NCI-H1105 (cell line): ENCODE measurements at places on chromosomes 12 and 14.

DNA sequence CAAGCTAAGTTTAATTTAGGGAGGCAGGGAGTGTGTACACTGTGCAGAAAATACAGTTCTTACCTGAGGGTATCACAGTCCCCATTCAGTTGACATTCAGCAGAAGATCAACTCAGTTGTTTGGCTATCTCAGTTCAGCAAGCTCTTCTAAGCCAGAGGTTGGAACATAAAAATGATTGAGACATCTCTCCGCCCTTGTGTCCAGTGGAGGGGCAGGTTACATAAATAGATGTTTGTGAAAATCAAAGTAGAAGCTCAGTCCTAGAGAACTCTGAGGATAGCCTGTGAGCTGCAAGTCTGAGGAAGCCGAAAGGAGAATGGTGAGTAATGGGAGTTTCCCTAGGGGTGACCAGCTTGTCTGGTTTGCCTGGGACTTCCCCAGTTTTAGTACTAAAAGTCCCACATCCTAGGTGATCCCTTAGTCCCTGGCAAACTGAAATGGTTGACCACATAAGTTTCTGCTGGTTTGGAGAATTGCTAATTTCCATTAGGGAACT lies 251.4 kb upstream of the ATP2B1 start:
- no peak for DNase-seq

GRCh38 chr14:81234278-81234677 lies 13.5 kb upstream of the GTF2A1 start:
- DNase-seq: peak; percentile 15

DNA sequence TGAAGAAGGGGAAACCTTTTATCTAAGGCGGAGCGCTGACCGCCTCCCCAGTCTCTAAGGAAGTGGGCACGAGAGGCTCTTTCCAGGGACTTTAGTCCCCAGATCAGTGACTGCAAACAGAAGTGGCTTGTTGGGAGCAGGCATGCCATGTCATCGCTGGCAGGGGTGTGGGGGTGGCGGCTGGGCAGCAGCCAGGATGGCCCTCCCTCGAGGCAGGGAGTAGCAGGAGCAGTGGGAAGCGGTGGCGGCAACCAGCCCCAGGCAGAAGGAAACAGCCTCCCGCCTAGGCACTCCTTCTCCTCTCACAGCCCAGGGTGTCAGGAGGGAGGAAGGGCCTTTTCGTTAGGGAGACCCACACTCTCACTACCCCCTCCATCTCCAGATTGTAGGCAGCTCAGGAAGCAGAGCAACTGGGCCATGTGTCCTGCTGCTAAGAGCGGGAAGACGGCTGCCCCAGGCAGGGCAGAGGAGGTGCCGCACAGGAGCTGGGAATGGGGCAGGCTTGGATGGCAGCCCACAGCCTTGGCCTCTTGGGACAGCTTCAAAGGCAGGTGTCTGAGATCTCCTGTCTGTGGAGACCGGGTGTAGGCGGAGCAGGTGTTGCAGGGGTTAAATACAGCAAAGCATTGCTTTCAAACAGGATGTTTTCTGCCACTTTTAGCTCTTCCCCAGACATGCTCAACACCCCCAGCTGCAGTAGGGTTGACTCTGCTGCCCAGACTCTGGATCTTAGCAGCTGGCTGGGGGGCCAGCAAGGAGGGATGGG lies 21.8 kb downstream of the VDR start:
- no peak for DNase-seq

DNA sequence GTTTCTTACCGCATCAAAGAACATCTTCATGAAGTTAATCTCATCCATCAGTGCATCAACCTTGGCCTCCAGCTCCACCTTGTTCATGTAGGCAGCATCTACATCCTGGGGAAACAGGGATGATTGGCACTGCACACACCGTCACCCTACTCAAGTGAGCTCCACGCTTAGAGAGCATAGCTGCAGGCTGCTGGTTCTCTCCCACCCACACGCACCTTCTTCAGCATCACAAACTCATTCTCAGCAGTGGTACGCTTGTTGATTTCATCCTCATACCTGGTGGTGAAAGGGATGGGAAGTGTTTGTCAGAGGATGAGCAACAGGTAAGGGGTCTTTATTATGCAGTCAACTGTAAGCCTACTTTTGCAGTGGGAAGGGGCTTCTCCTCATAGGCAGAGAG lies 2.3 kb downstream of the KRT5 start:
- no peak for DNase-seq

DNA sequence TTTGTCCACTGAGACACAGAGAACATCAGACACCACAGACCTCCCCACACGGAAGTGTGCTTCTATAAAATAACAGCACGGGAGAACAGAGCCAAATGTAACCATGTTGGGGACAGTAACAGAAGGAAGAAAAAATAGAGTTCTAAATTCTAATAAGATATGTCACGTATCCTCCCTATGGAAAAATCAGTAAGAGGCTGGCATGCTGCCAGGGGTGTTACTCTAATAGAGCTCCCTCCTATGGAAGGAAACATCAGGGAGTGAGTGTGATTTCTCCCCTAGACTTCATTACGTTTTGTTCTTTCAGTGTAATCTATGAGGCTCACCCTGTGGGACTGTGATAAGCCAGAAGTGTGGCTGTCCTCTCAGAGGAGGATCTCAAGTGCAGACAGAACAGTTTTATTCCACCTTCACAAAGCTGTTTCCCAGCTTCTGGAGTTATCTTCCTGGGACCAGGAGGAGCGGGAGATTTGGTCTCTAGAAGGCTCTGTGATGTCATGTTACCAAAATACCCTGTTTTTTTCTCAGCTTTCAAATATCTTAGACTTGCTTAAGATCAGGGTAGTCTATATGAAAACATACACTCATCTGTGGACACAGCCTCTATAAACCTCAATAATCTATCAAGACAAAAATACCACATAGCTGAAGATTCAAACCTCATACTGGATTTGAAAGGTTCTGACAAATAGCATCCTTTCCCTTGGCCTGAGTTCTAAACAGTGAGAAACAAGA lies 69.3 kb downstream of the ZFC3H1 start:
- no peak for DNase-seq

DNA sequence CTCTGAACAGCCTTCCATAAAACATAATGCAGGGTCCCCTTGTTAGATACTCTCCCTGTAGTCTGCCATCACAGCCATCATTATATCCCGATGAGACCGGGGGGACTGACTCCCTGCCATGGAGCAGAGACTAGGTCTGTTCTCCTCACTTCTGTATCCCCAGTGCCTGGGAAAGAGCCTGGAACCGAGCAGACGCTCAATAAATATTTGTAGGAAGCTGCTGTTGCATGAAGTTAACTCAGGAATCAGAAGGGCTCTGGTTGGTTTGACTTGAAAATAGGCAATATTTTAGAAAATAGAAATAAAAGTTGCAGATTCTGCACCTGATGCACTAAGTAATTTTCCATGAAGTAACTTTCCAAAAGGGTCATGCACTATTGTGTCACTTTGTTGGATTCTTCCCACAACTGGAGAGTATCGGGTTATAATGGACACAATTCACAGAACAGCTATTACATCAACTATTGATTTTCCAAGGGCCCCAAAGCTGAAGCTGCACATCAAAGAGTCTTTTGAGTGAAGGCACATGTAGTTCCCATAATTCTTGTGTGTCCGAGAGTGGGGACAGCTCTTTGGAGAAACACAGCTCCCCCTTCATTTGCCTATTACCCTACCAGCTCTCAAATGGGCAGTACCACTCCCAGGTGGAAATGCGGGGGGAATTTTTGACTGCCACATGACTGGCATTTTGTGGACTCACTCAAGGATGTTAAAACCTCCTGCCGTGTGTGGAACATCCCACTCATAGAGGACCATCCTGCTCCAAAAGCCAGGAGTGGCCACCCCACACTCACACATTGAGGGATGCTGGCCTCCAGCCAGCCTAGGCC lies 18.8 kb downstream of the CLMN start:
- no peak for DNase-seq

DNA sequence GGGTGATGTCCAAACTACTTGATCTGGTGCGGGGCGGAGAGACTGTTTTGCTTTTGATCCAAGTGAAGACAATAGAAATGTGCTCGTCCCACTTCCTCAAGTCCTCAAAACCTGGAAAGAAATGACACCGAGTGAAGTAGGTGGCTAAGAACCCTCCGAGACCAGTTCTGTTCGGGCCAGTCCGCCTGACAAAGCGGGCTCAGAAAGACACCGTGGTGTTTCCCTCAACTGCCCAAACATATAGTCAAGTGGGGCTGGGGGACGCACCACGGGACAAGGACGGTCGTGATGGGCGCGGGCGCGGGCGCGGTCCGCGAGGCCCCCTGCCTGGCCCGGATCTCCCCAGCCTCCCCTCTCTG lies 1.6 kb downstream of the PHLDA1 start:
- no peak for DNase-seq

DNA sequence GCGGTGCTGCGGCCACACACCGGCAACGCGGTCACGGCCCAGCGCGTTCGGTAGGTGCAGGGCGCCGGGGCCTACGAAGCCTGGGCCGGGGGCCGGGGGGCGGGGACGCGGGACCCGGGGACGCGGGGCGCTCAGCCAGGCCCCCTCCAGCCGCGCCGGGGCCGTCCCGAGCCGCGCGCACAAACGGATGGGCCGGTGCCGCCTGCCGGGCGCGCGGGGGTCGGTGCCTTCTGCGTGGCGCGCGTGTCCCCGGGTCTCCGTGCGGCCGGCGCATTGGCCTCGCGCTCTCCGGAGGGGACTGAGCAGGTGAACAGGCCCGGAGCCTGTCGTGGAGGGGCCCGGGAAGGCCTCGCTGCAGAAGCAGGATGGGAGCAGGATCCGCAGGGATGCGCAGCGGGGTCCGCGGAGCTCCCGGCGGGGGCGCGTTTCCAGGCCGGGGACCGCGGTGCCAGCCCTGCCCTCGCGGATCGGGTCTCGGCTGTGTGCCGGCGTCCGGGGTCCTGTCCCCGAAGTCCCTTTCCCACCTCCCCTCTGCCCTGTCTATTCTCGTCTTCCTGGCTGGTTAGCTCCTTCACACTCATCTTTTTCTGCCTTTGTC lies 421 bp downstream of the GLT1D1 start:
- no peak for DNase-seq

DNA sequence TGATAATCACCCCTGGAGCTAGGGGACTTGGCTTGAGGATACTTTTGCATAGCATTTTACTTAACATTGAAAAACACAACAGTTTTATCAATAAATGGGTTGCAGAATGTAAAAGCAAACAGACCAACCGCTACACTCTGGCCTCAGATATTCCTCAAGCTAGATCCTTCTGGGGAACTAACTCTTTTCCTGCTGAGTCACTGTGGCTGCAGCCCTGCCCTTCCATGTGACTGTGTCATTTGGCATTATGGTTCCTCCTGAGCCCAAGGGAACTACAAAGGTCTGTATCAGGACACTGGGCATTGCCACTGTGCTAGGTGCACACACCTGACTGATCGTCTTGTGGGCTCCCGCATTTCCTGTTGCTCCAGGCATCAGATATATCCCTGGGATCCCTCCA lies 56.6 kb downstream of the TTC9 start:
- no peak for DNase-seq

- no peak for DNase-seq
Measured at GRCh38 chr14:47039336-47039735, 387.8 kb upstream of the RPL10L start.

DNA sequence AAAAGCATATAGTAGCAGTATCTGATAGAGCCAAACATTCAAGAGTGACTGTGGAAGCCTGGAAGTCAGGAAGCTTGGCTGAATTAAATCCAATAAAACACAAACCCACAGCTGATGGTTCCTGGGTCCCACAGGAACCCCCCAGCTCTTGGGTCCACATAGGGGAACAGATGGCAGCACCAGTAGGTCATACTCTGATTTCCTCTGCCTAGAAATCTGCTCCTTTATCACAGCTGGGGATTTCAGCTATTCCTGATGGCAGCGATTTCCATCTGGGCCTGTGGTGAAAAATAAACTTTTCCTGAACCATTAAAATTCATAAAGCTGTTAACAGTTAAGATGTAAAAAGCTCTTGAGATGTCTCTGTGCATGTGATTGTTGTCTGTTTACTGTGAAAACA lies 202.0 kb upstream of the FRMD6 start:
- no peak for DNase-seq

DNA sequence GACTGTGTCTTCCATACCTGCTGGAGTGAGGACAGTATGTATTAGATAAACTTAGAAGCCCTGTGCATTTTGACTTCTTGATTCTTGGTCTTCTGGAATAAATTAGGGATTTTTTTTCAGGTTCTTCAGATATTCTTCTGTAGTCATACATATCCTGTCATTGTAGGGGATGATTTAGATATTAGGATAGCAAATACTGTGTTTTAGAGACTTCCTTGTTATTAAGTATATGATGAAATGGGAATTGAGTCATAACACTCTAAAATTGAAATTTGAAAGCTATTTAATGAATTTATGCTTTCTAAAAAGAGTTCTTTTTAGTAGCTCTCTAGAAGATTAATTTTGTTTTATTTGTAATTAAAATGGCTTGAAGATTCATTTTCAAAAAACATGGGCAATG lies 371.5 kb upstream of the RGS6 start:
- DNase-seq: no peak

GRCh38 chr12:105949391-105949790 lies 189.4 kb downstream of the NUAK1 start:
- DNase-seq: no peak

GRCh38 chr12:117360222-117360550 lies 1.2 kb downstream of the NOS1 start:
- no peak for DNase-seq

DNA sequence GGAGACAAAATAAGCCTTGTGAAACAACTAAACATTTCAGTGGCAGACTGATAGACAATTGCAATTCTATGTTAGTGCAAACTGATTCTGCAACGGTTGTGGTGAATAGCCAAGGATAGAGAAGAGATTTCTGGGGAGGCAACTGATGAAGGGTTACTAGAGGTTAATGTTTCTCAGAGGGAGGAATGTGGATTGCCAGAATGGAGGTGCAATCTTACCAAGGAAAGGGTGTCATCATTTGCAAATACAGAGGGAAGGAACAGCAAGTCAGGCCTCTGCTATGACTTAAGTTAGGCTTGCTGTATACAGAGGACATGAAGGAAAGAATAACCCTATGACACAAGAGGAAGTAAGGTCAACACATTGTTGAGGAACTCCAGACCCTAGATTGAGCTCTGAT lies 35.8 kb downstream of the CCDC175 start:
- DNase-seq: no peak

DNA sequence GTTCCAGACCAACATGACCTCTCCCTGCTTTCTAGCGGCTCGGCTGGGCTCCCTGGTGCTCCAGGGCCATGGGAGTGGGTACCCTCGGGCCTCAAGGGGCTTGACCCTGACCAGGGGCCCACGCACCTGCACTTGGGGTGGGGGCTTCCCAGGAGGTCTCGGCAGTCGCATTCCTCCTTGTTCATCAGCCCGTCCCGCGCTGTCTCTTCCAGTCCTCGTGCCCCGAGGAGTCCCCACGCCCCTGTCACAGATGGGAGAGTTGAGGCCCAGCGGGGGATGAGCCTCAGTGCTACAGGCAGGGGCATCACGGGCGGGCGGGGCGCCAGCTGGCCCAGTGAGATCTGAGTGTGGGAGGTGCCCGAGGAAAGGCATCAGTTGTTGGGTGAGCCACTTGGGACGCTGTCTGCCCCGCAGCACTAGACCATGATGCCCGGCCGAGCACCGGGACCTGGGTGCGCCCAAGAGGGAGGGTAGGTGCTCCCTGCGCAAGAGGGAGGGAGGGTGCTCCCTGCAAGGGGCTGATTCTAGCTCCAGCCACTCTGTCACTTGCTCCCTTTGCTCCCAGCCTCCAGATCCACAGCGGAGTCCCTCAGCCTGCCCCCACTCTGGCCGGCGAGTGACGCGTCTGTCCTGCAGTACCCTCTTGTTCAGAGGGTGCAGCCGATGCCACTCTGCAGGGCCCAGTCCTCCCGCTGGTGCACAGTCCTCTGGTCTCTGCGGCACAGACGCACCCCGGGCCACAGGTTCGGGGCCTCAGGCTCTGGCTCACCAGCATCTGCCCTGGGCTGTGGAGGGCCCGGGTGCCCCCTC lies 23.8 kb downstream of the MMP17 start:
- DNase-seq: no peak

- DNase-seq: no peak
Measured at GRCh38 chr12:116476227-116476822, 82.9 kb upstream of the MAP1LC3B2 start.
